ENCODE measurements at places on chromosomes 11 and 22.

- no peak for DNase-seq
Measured at GRCh38 chr22:25903294-25903693, 161.3 kb downstream of the MYO18B start.

GRCh38 chr11:79019277-79019676, 421.6 kb downstream of the TENM4 start:
- no peak for DNase-seq

- DNase-seq, result no peak
Measured at GRCh38 chr22:21904250-21904789, 36.9 kb upstream of the MAPK1 start.

- DNase-seq, result no peak
Measured at GRCh38 chr22:23105304-23105703, 35.0 kb downstream of the GNAZ start.

DNA sequence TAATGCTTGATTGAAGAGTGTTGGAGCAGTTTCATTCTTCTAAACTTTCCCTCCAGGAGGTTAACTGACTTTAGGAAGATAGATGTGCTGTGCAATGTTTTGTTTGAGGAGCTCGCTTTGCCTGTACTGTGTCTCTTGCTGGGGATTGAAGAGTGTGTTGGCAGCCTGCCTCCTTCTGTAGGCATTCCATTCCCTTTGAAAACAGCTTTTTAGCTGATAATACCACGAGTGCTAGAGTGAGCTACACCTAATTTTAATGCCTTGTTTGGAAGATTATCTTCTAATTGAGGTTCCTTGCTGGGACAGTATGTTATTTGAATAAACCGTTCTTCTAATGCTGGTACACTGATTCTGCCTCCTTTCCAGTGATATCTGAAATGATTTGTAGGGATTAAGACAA, 7.2 kb downstream of the DDX10 start:
- peak; percentile 60 for DNase-seq

Data from fibroblast of skin of abdomen (primary cell).